Activated CD4-positive, alpha-beta T cell treated with anti-CD3 and anti-CD28 coated beads for 24 hours (primary cell): ENCODE measurements at places on chromosomes 11 and 22.

DNA sequence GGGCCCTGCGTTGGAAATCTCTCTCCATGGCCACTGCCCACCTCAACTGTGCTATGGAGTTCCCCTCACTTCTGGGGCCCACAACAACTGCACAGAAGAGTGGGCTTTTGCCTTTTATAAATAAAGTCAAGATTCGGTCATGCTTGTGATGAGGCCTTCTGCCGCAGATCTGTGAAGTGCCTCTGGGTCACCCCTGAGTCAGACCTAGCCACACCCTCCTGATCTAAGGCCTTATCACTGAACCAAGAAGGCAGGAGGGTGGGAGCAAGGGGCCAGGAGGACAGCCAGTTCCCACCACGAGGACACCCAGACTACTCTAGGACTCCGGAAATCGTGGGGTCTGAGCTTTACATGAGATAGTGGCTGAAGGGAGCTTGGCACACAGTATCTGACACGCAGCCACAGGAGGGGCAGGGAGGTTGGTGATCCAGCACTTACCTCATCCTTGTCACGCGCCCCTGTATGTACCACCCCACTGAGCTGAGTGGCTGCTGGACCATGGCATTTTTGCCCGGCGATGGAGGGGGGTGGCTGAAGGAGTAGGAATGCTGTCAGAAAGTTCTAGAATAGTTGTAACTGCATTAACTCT lies 115.7 kb downstream of the ABTB2 start:
- no peak for DNase-seq

DNA sequence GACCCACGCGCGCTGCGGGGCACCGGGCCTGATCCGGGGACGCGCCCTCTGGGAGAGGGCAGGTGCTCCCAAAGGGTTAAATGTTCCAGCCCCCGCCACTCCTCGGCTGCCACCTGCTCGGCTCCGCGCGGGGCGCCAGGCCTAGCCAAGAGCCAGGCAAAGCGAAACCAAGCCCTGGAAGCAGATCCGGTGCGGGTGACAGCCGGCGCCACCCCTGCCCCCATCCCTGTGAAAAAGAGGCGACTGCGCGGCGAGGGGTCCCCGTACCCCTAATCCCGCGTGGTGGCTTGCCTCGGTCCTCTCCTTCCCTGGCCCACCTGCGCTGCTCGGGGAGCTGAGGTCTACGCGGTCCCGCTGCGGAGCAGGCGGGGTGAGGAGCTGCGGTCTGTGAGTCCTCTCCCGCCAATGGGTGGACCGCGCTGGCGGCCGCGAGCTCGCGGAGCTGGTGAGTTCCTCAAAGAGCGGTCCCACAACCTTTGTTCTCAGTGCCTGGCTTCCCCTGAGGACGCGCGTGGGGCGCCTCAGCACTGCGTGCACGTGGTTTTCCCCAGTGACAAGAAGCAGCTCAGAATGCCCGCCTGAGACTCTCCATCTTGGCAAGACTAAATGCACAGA lies at the start of gene ME3:
Gene ME3, minus strand, starts transcription at position 610 of the 615 bp plus-strand sequence.
- peak; percentile 21 for DNase-seq

- no peak for DNase-seq
Observed at GRCh38 chr22:31230155-31230870, 18.2 kb downstream of the LIMK2 start.

- DNase-seq, result no peak
Observed at GRCh38 chr22:26325641-26326040, 103.4 kb upstream of the ASPHD2 start.

DNA sequence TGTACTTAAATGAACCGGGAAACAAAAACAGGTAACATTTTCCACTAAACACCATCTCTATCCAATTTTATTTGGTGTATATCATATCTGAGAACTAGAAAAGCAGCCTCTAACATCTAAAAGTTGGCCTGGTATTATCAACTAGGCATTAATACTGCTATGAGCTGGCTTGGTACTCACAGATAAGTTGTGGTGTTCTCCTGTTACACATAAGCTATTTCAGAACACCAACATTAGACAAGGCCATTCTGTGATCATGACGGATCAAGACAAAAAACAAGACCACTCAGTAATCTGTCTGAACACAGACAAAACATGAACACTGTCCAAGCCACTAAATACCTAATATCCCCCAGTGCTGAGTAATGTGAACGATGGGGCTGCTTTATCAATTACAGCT lies 11.9 kb downstream of the RIC3 start:
- no peak for DNase-seq

DNA sequence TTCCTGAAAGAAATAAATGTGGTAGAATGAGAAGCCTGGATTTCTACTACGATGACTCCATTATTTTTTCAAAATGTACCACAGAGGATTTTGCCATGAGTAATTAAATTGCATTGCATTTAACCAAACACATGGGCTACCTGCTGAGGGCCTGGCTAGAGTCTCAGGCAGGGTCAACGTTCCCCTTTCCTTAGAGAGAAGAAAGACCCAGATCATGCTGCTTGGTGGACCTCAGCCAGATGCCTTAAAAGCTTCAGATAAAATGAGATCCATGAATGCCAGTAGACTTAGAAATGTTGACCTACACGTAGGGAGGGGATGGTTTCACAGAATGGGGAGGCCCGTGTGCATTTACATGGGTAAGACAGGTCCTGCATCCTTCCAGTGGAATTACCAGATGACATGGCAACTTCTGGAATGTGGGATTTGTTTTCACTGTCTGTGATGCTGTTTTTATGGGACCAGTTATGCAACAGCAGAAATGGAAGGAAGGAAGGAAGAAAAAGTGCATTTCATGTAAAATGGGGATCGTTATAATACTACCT lies 1069.4 kb downstream of the NTM start:
- no peak for DNase-seq

DNA sequence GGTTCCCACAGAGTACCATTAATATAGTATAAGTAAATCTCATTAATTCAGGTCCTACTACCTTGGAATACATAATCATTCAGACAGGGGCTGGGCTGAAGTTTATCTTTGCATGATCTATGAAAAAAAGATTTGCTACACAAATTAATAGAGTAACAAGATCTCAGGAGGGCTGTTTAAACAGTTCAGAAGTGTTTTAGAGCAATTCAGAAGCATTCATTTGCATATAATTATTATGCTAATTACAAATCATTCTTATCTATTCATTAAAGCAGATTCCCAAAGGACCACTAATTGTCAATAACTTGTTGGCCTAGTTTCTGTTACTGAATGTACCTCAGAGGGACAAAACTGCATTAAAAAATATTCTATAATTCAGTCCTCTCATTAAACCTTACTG lies 40.5 kb downstream of the PITPNB start:
- no peak for DNase-seq

DNA sequence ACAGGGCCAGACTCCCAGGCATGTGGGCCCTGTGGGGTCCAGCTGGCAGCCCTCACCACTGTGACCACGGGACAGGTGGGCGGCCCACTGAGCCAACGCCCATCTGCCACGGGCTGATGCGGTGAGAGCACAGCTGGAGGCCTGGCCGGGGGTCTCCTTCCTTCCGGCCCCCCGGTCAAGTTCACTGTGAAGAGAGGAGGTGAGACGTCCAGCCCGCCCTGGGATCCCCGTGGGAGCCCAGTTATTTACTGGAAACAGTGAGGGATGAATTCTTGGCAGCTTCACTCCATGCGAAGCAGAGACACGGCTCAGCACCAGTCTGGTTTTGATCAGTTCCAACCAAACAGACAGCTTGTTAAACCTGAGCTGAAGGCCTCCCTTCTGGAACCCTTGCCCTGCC lies 38.7 kb downstream of the WNT11 start:
- DNase-seq, result no peak

DNA sequence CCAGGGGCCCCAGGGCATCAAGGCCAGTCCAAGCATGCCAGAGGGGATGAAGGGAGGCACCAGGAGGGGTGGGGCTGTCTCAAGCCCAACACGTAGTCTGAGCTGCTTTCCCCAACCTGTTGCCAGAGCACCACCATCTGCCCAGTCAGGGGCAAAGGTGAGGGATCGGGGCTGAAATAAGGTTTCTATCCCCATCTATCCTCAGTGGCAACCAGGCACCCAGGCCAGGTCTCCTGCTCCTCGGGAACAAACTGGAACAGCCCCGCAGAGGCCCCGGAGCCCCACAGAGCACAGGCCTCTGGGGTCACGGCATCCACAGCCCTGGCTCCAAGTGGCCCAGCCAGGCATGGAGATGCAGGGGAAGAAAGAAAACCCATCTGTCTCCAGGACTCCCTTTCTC lies 19.3 kb downstream of the STARD10 start:
- no peak for DNase-seq

- DNase-seq, result no peak
Observed at GRCh38 chr11:11290354-11290753, 62.7 kb downstream of the CSNK2A3 start.

DNA sequence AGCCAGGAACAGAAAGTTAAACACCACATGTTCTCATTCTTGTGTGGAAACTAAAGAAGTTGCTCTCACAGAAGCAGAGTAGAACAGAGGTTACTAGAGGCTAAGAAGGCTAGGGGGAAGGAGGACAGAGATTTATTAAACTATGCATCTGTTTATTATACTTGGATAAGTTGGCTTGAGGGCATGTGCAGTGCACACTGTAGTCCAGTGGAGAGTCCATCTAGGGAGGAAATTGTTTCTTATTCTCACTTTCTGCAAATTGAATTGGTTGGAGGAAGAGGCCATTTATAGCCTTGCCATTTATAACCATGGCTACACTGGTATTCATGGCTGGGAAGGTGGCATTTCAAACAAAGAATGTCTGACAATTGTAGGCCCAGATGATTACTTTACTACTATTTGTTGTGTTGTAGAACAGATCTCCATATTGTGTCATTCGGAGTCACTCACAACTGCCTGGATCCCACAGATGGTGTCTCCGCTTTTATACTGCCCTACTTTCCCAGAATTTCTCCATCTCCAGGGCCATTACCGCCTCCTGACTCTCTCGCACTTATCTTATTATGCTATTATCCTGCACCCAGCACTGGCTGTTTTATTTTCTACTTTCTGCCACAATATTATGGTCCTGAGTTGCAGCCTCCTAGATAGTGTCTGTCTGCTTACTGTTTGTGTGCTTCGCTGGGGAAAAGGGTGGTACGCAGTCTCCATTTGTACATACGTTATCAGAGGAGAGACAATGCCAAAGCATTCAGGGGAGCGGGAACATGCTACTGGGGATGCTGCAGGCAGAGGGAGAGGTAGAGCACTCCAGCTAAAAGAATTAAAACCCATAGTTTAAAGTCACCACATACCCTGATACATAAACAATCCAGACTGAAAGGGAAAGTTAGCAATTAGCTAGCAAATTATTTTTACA lies 169.3 kb upstream of the BLID start:
- no peak for DNase-seq

DNA sequence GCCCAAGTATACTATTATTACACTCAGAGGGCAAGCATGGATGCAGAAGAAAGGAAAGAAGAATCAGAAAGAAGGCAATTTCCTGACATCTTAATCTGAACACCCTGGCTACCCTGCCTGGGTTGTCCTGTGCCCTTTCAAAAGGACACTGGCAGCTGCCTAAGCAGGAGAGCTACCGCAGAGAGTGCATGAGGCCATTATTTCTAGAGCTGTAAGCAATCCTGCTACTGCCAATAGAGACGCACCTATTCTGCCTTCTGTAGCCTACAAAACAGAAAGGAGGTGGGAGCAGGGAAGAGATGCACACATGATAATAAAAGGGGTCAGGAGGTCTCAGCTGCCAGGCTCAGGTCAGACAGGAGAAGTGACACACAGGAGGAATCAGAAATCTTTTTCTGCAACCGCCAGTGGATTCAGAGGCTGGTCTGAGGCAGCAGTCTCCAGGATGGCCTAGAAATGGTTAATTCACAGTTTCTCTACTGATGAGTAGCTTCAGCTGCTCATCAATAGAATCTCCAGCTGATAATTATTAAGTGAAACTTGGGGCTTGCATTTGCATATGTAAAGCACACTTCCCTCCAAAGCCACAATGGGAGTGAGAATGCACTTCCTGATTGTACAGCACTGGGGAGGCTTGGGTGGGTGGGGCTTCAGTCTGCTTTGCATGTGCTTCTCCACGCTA lies 253.9 kb downstream of the LARGE1 start:
- DNase-seq, result no peak

GRCh38 chr11:45333001-45333971 lies 47.1 kb upstream of the SYT13 start:
- DNase-seq, result no peak

DNA sequence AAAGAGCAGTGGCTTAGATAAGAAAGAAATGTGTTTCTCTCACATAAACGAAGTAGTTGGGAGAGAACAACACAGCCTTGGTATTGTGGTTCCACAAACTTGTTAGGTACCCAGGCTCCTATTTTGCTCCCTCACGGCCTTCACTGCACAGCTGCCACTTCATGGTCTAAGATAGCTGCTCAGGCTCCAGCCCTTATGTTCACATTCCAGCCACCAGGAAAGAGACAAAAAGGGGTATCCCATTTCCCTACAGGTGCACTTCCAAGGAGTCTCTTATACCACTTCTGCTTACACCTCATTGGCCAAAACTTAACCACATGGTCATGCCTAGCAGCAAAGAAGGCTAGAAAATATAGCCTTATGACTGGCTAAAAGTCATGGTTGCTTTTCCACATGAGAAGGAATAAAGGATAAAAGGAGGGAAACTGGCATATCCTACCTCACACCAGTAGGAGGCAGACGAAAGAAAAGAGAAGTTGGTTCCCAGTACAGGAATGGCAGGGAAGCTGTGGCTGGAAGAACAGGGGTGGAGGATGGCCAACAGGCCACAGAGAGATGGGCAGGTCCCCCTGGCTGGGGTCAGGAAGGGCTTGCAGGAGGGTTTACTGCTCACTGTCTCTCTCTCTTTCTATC lies 5.4 kb upstream of the HDHD5 start:
- no peak for DNase-seq

- DNase-seq, result no peak
Observed at GRCh38 chr22:36744791-36745190, 31.1 kb downstream of the IFT27 start.

DNA sequence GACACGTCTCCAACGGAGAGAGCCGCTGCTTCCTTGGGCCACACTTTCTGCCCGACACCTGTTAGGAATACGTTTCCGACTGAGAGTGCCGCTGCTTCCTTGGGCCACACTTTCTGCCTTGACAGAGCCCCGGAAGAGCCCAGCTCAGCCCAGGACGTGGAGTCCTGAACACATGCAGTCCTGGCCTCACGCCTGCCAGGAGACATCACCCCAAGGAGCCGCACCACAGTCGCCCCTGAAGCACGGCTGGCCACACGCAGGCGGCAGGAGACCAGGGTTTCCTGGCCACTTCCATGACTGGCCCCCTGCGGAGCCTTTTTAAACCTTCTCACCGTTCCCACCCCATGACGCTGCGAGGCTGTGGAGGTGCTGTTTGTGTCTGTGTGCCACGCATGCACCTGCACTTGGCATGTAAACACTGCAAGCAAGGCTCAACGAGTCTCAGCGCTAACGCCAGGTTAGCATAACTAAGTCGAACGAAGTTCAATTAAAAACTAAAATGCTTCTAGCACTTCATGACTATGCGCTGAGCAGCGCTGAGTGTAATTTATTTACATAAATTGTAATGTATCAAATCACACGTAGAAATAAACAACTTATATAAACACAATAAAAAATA lies 8.8 kb downstream of the TOLLIP start:
- DNase-seq, result no peak

GRCh38 chr11:78857688-78858087 lies 283.0 kb upstream of the NARS2 start:
- no peak for DNase-seq
